Aorta (tissue), 5 donors: ENCODE measurements at places on chromosomes 11 and 22. TPM values are rescaled to one million over a fixed set of nuclear protein-coding genes. Genes with fewer than 3 reads are reported as not detected.

The FGF4 gene
- total RNA-seq = not detected

The SGSM1 gene
- 9.5 TPM for total RNA-seq

The CARD16 gene
- total RNA-seq = 30.6 TPM

The HTR3B gene
- not detected for total RNA-seq

The RABL2B gene
- total RNA-seq = 15.7 TPM

GRCh38 chr22:48748113-48748859, 1079.4 kb downstream of the BRD1 start:
- H3K27me3 ChIP-seq = no peaks in the 10 kb centered on the region
- H3K4me1 ChIP-seq = no peaks in the 10 kb centered on the region
- peak; percentile 59 for DNase-seq
- no peak overlapping the region for H3K27ac ChIP-seq
- no peak overlapping the region for H3K4me3 ChIP-seq
- H3K36me3 ChIP-seq = no peaks in the 10 kb centered on the region

- no peaks in the 10 kb centered on the region for H3K36me3 ChIP-seq
- H3K4me3 ChIP-seq = no peak overlapping the region
- H3K27ac ChIP-seq = no peak overlapping the region
- H3K27me3 ChIP-seq = no peaks in the 10 kb centered on the region
- H3K4me1 ChIP-seq = no peaks in the 10 kb centered on the region
- DNase-seq = no peak
Observed at GRCh38 chr11:7523416-7524210, 9.8 kb downstream of the PPFIBP2 start.

DNA sequence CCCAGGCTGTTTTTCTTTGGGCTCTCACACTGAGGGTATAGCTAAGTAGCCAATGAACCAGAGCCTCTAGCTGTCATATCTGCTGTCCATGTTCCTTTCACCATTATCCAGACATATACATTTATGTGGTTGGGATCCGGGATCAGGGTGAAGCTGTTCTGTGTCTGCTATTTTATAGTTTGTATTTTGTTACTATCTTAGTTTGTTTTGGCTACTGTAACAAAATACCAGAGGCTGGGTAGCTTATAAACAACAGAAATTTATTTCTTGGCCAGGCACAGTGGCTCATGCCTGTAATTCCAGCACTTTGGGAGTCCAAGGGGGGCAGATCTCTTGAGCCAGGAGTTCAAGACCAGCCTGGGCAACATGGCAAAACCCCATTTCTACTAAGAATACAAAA, 40.5 kb upstream of the CABP7 start:
- no peak overlapping the region for H3K4me3 ChIP-seq
- H3K27me3 ChIP-seq = no peaks in the 10 kb centered on the region

GRCh38 chr11:10331548-10332289, 26.8 kb downstream of the ADM start:
- no peaks in the 10 kb centered on the region for H3K27me3 ChIP-seq
- no peak overlapping the region for H3K27ac ChIP-seq
- H3K36me3 ChIP-seq = no peaks in the 10 kb centered on the region
- no peak for DNase-seq
- peaks cover 6% of the 10 kb centered on the region for H3K4me1 ChIP-seq

GRCh38 chr11:109033627-109034338, 368.9 kb downstream of the DDX10 start:
- H3K27ac ChIP-seq = no peak overlapping the region
- H3K27me3 ChIP-seq = peaks cover 1% of the 10 kb centered on the region
- peaks cover 4% of the 10 kb centered on the region for H3K4me1 ChIP-seq

DNA sequence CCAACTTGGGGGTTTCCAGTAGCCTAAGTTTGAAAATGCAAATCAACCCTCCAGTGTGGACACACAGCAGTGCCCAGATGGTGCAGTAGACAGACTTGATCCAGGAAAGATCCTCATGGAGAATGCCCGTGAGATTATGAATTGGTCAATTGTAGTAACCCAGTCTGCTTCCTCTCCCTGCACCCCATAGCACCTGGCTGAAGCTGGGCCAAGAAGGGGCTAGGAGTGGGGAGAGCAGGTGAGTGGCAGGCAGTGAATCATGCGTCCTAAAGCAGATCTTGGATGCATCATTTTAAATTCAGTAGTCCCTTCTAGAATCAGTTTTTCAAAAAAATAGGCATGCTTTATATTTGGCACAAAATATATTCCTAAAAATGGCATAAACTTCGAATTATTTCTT, 52.2 kb downstream of the CYB5R2 start:
- no peak overlapping the region for H3K27ac ChIP-seq
- H3K27me3 ChIP-seq = no peaks in the 10 kb centered on the region
- no peak overlapping the region for H3K4me3 ChIP-seq
- peaks cover 3% of the 10 kb centered on the region for H3K36me3 ChIP-seq
- DNase-seq = no peak
- no peaks in the 10 kb centered on the region for H3K4me1 ChIP-seq

DNA sequence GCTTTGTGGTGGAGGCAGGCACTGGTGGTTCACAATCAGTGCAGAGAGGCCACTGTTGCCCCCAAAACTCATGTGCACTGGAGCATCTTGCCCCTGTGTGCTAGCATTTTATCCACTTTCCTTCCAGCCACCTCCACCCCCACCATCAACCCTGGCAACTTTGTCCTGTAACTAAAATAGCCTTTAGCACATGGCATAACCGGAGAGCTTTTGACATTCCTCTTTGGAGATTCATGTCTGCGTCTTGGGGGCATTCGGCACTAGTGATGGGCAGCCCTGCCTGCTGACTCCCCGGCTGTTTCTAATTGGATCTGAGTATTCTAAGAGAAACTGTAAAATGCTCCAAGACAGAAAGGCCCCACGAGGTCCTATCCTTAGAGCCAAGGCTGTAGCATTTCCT, 15.8 kb downstream of the SHISA8 start:
- H3K4me1 ChIP-seq = no peaks in the 10 kb centered on the region
- no peak overlapping the region for H3K27ac ChIP-seq
- H3K27me3 ChIP-seq = no peaks in the 10 kb centered on the region
- DNase-seq = no peak

- no peaks in the 10 kb centered on the region for H3K4me1 ChIP-seq
- no peak overlapping the region for H3K27ac ChIP-seq
- H3K4me3 ChIP-seq = no peak overlapping the region
- H3K27me3 ChIP-seq = no peaks in the 10 kb centered on the region
Observed at GRCh38 chr22:19871023-19871844, 16.6 kb upstream of the GNB1L start.

DNA sequence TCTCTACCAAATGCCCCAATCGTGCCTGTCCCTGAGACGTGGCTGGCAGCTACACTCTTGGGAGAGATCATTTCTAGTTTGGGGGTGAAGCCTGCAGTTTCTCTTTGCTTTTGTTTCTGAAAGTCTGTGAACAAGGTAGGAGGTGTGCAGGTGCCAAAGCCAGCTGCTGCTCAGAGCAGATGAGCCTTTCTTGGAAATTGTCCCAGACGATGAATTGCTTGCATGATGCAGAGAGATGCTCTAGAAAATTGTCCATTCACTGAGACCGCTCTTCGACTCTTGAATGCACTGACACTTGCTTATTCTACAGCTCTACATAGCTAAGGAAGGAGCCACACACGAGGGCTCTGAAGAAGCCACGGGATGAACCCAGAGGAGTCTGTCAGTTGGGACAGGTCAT, 225.6 kb upstream of the E2F8 start:
- no peak for DNase-seq
- H3K4me1 ChIP-seq = no peaks in the 10 kb centered on the region
- H3K27ac ChIP-seq = no peak overlapping the region
- no peak overlapping the region for H3K4me3 ChIP-seq
- H3K36me3 ChIP-seq = no peaks in the 10 kb centered on the region
- no peaks in the 10 kb centered on the region for H3K27me3 ChIP-seq

DNA sequence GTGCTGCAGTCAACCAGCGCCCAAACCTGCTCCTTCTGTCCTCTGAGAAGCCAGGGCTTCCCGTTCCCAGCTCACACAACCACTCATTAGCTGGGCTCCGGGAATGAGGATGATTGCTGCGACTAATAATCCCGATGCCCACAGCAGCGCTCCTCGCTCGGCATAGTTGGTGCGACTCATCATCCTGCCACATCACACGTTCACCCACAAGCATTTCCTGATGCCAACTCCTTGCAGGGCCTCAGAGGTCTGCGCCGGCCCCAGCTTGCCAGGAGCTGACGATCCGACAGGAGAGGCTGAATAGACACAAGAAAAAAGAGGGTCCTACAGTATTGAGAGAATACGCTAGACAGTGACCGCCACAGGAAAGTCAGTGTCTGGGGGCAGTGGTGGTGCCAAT, 10.6 kb upstream of the CSNK1E start:
- DNase-seq = no peak
- no peak overlapping the region for H3K4me3 ChIP-seq
- H3K27me3 ChIP-seq = no peaks in the 10 kb centered on the region
- H3K36me3 ChIP-seq = no peaks in the 10 kb centered on the region
